ENCODE measurements at places on chromosomes 16 and 17. TPM values are rescaled to one million over a fixed set of nuclear protein-coding genes. Genes with fewer than 3 reads are reported as not detected.

Gene C17orf50
- total RNA-seq: not detected

Gene CPHXL
- not detected for total RNA-seq

DNA sequence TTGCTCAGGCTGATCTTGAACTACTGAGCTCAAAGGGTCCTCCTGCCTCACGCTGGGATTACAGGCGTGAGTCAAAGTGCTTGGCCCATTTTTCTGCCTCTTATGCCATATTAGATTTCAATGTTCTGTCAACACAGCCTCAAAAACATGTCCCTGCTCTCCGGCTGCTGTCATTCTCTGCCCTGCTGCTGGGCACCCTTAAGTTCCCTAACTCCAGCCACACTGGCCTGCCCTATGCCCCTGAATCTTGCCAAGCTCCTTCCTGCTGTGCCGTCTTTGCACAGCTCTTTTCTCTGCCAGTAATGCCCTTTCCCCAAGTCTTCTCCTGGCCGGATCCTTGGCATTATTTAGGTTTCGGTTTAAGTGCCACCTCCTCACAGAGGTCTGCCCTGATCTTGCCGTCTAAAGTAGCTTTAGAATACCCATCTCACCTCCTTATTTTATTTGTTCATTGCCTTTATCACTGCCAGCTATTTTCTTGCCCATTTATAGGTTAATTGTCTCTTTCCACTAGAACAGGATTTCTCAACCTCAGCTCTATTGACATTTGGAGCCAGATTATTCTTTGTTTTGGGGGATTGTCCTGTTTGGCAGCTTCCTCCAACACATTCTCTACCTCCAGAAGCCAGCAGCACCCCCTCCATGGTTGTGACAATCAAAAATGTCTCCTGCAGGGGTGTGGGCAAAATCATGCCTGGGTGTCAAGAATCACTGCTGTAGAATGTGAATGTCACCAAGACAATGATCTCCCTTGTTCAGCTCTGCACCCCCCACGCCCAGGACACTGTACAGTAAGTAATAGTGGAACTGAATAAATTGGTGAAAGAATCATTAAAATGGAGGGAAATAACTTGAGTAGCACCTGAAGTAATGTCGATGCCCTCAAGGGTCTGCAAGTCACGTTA, 168.2 kb downstream of the CYLD start:
- DNase-seq: no peak

DNA sequence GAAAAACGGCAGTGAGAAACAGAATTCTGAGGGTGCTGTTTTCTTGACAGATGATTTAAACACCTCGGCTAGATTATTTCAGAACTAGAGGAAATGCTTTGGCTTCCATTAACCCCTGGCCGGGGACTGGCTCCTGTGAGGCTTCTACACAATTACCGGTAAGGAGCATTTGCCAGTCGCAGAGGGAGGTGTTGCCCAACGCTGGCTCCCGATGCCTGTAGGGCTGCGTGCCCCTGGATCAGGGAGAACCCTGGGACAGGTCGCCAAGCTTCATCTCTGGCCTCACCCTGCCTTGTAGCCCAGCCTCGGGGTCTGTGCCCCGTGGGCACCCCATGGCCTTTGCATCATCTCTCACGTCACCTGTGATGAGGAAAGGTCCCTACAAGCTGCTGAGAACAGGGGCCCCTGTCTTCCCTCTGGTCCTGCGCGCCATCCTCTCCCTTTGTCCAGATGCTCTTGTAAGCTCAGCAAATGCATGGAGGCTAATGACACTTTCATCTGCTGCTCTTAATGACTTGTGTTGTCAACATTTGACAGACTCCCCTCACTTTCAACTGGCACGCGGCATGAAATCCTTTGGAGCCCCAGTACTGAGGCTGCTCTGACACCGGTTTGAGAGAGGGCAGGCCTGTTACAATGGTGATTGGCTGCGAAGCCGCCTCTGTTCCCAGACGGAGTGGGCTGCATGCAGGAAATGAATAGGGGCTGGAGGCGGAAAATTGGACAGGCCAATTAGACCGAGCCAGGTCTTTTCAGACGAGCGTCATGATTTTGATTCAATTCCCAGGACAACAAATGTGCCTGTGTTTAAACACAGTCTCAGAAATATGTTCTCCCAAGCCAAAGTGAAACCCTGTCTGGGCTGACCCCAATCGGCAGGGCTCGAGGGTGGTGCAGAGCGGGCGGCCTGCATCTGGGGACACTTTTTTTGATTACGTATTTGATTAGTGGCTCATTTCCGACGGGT, 85.5 kb upstream of the DOC2B start:
- no peak for DNase-seq

DNA sequence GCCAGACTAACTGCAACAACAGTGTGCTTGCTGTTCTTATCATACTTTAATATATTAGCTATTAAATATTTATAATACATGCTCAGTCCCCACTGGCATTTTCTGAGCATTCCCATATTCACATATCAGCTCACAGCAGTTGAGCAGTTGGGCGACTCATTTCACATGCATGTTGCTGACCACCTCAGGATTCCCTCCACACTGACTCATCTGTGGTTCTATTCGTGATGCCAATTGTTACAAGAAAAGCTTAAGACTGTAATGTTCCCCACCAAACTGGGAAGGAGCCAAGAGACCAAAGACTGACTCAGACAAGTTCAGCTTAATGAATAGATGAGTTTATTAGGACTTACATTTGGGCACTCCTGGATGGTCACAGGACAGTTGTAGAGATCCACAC, 100.3 kb upstream of the KIF2B start:
- DNase-seq: no peak
